ENCODE measurements at places on chromosomes 12 and 14.

GRCh38 chr14:31837031-31837430, 240.1 kb upstream of the ARHGAP5 start:
- no peak for DNase-seq

DNA sequence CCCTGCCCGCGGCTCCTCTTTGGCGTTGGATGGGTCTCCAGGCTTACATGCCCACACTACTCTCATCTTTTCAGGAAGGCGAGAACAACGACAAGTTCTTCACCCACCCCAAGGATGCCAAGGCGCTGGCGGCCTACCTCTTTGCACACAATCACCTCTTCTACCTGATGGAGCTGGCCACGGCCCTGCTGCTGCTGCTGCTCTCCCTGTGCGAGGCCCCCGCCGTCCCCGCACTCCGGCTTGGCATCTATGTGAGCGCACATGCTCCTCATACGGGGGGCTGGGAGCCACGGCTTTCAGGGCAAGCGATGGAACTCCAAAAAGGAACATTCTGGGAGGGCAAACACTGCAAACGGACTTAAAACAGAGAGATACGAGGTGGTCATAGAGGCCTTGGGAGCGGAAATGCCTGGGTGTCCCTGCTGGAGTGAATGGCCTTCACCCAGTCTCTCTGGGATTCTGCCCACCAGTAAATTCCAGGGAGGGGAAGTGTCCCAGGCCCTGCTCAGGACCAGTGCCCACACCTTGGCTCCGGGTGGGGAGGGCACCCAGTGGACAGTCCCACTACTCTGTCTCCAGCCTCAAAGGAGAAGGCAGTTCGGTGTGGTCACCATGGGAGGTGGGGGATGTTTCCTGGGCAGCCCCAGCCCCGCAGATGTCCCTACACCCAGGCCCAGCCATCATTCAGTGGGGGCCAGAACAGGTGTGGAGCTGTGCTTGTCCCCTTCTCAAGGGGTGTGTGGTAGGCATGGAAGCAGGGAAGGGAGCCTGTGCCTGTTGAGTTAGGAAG, 45.0 kb downstream of the TPCN1 start:
- DNase-seq, result no peak

DNA sequence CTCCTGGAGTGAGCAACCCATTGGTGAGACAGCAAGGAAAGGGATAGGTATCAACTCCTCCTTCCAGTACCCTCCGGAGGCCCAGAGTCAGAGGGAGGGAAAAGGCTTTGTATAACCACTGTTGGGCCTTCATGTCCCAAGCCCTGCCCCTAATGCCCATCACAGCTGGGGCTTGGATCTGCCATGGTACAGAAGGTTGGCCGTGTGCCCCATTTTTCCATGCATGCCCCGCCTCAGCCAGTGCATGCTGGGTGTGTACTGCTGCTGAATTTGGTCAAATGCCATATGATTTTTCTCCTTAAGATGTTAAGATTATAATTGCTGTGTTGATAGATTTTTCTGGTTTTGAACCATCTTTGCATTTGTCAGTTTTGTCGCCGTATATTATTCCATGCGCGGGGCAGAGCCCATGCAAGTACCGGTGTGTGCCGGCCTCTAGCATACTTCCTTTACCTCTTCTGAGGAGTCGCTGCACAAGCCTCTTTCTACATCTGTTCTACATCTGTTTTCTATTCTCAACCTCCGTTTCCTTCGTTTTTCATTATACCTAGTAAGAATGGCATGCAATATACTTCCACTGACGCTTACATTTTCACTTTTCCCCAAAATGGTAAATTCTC, 26.6 kb downstream of the PPP2R5C start:
- peak; percentile 8 for DNase-seq

- no peak for DNase-seq
Measured at GRCh38 chr12:65916991-65917695, 92.9 kb downstream of the HMGA2 start.

GRCh38 chr12:64621257-64621942, 11.1 kb downstream of the RASSF3 start:
- no peak for DNase-seq

- no peak for DNase-seq
Measured at GRCh38 chr14:67416810-67417209, 4.8 kb upstream of the PLEK2 start.

DNA sequence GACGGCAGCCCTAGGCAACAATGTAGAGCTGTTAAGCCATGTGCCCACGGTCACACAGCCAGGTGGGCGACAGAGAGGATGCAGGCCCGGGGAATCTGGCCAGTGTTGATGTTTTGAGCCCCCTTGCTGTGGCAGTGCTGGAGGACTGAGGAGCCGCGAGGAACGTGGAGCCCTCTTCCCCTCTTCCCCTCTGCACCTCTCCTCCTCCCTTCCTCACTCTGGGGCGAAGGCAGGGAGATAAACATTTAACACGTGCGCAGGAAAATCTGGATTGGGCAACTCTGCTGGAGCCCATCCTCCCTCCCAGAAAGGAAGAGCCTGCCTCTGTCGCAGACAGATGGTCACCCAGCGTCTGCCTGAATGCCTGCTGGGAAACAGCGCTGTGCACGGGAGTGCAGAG, 376.8 kb downstream of the FUT8 start:
- no peak for DNase-seq

Data from fibroblast of skin of left quadriceps (primary cell).